AG10803 (cell line): ENCODE measurements at places on chromosomes 6 and 20.

DNA sequence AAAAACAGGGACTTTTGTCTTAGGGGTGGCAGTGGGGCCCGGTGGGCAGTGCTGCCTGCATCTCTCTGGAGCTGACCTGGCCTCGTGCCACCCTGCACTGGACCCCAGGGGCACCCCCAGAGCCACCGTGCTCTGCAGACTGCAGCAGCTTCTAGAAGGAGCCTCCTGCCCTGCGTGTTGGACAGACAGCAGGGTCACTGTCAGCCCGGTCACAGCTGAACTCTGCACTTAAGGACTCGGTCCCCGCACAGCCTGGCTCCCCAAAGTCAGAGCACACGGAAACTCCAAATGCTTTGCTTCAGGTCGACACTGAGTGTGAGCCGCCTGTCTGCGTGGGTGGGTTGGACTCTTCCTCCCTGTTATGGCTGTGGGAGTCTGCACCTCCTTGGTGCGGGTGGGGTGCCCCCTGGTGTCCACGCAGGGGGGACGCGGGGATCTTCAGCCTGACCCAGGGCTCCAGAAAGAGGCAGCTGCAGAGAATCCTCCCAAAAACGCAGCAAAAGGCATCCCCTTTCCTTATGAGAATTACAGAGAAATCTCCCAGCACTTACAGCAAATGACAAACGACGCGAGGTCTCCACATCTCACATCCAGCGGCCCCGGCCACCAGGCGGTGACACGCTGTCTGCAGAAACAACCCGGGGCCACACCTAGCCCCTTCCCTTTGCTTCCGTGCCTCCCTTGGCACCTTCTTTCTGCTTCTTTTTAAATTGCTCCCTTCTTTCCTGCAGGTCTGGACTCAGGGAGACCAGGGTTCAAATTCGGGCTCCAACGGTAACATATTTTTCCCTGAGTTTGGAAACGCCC lies 36.3 kb upstream of the DACT2 start:
- DNase-seq = peak; percentile 3

GRCh38 chr6:170165471-170166117 lies 125.3 kb downstream of the DLL1 start:
- no peak for DNase-seq

GRCh38 chr20:4797275-4797674 lies 75.6 kb downstream of the PRND start:
- DNase-seq = no peak

GRCh38 chr6:26124781-26125685 lies 37.8 kb downstream of the HFE start:
- DNase-seq = no peak

- DNase-seq = peak; percentile 66
Measured at GRCh38 chr20:4465855-4466545, 255.7 kb upstream of the PRND start.

DNA sequence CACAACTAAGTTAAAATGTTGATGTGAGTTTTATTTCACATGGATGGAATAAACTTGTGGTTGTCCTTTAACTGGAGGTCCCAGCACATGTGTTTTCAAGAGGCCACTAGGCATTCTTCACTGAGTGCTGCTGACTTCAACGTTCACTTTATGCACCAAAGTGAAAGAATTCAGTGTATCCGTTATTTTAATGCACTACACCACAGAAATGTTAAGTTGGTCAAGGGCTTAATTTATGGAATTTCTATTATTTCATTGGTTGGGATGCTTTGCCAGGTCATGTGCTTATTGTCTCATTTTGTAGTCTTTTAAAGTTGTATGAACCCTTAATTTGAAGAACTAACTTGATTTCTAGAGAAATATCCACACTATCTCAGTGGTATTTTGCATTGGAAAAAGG lies 106.4 kb downstream of the PPP1R14C start:
- peak; percentile 78 for DNase-seq

DNA sequence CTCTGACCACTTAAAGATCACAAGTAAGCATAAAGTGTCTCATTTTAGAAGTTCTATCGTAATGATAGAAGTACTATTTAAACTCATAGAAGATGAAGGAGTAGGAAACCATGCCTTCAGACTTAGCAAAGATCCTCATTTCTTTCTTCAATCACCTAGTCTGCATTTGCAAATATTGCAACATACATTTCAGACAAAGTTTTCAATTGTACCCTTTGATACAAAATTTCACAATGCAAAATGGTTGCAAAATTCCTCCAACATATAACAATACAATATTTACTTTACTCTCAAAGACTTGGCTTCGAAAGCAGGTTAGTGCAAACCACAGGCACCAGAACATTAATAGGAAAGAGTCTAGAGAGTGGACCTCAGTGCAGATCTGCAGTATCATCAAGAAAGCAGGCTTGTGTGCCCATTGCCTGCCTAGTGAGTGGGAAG lies 16.1 kb upstream of the ROS1 start:
- peak; percentile 87 for DNase-seq

GRCh38 chr6:33992191-33992590 lies 153.7 kb downstream of the GRM4 start:
- DNase-seq = no peak

GRCh38 chr20:45340951-45341350 lies 7.3 kb downstream of the SDC4 start:
- DNase-seq = no peak

GRCh38 chr20:32534661-32535240 lies 50.4 kb downstream of the NOL4L start:
- DNase-seq = no peak

DNA sequence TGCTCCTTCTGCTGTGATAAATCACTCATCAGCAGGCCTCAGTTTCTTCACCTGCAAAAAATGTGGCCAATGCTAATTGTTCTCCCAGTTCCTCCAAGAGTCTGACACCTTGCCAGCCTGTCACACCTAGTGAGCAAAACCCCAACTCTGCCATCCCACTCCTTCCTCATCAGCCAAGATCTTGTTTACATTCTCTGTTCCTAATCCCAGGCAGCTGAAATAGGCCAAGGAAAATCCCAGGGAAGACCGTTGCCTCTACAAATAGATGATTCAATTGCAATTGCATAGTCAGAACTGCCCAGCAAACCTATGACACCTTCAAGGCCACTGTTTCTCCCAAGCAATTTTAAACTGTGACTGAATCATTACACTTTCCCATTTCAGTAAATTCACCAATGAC lies 78.7 kb downstream of the GMDS start:
- no peak for DNase-seq

- peak; percentile 50 for DNase-seq
Measured at GRCh38 chr20:12970372-12970821, 38.4 kb upstream of the SPTLC3 start.

- DNase-seq = no peak
Measured at GRCh38 chr20:18138639-18139583, 1.2 kb downstream of the KAT14 start.

- peak; percentile 12 for DNase-seq
Measured at GRCh38 chr6:168216751-168217191, 102.8 kb downstream of the DACT2 start.

DNA sequence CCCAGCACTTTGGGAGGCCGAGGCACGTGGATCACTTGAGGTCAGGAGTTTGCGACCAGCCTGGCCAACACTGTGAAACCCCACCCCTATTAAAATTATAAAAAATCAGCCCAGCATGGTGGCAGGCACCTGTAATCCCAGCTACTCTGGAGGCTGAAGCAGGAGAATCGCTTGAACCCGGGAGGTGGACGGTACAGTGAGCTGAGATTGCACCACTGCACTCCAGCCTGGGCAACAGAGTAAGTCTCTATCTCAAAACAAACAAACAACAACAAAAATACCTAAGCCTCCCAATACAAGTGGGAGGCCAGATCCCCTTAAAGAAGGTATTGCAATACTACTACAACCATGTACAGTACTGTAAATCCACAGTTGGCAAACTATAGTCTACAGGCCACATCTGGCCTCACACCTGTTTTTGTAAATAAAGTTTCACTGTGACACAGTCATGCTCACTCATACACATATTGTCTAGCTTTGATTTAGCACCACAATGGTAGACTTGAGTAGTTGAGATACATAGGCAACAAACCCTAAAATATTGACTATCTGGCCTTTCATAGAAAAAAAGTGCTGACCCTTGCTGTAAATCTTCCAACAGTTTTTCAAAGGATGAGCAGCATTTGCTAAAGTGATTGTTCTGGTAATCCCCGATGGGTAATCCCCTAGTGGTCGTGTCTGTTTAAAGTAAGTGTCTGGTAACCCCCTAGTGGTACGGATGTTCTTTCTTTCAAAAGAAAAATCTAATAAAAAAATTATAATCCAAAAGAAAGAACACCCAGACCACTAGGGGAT lies 202.0 kb downstream of the RNGTT start:
- no peak for DNase-seq

DNA sequence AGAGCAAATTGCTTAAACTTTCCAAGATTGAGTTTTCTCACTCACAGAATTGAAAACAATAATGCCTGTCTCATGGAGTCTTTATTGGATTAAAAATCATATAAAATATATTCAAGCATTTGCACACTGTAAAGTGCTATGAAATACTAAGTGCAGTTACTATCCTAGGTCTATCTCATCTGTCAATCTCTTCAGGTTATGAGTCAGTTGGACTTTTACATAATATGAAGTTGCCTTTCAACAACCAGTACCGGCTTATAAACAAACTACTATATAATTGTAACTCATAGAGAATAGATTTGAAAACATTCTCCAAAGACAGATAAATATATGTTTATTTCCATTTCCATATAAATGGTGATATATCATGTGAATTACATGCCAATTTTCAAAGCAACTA lies 20.4 kb upstream of the GSTA4 start:
- DNase-seq = no peak

DNA sequence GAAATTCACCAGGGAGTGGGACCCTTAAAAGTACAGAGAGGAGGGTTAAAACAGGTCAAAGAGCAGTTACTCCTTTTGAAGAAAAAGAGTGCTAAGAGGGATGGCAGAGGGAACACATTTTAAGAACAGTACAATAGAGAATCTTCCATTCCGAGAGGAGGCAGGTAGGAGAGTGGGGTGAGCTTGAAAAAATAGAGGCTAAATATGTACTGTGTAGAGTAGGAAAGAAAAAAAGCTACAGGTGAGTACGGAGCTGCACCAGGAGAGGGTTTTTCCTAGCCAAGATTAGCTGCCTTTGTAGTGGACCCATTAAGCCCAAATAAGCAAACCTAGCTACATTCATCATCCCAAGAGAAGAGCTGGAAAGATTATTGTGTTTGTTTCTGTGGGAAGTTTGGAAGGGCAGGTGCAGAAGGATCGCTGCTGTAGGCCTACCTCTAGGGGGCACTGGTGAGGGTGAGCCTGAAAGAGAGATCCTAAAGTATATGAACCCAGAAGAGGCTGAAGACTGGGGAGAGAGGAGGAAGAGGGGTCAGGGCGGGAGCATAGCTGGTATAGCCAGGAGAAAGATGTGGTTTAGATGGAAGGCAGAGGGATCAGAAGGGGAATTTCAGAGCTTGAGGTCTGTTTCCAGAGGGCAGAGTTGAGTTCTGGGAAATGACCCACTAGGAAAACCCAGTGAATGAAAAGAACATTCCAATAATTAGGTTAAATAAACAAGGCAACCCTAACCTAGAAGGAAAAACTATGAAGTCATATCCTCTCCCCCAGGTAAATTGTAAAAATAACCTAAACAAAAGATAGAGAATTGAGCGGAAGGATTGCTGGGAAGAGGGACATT lies 50.2 kb upstream of the HINT3 start:
- peak; percentile 12 for DNase-seq

DNA sequence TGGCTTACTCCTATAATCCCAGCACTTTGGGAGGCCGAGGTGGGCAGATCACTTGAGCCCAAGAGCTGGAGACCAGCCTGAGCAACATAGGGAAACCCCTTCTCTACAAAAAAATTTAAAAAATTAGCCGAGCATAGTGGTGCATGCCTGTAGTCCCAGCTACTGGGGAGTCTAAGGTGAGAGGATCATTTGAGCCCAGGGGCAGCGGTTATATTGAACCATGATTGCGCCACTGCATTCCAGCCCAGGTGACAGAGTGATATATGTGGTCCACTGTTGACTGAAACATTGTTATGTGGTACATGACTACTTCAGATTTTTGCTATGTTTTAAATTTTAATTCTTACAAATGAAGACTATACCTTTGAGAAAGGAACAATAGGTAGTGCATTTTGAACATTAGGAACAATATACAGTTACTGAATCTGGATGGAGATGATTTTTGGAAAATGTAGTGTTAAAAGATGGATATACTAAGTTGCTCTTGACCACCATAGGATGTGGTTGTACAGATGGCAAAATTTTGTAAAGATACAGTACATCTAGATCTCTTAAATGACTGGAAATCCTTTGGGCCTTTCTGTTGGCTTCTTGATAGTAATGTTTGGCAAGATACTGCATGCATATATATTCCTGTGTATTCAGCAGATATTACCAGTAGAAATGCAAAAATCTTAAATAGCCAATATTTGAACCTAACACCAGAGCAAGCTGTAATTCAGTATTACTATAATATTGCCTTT lies 35.9 kb downstream of the MAPK14 start:
- DNase-seq = no peak

- no peak for DNase-seq
Measured at GRCh38 chr6:124029567-124029966, 225.9 kb downstream of the NKAIN2 start.

DNA sequence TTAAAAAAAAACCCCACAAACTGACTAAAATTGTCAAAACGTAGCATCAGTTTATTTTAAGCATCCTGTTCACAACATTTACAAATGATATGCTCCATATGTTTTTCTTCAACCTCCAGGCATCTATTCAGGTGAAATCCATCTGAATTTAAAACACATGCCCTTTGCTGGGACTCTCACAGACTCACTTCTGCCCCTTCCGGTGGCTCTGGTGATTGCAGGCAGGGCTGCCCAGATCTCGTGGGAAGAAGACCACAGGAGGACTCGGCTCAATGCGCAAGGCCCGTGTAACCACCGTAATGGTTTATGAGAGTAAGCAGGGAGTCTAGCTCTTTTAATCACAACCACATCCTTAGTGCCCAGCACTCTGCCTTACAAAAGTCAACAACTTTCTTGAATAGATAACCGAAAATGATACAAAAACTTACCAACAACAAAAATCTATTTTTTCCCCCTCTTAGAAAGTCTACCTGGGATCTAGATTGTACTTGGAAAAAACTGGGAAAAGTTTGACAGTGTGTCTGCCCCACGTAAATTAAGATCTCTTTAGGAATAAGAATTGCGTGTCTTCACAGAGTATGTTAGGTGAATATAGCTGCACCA lies 139.1 kb downstream of the KIF16B start:
- peak; percentile 10 for DNase-seq

DNA sequence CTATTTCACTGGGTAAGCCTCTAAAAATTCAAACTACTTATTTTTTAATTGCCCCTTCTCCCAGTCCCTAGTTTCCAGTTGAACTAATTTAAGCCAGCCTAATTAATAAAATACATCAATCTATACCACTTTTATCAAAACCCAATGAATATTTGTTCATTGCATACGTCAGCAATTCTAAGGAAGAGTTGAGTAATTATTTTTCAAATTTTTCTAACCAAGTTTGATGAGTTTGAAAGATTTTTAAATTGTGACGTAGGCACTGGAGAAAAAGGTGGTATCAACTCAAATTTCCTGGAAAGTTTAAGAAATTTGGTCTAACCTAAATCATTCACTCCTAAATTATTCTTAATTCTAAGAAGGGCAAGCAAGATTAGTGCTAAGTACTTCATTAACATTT lies 35.7 kb downstream of the COL21A1 start:
- DNase-seq = no peak
